Activated naive CD8-positive, alpha-beta T cell treated with anti-CD3 and anti-CD28 coated beads, Interleukin-2, amount 10 ng/mL, durations not matched to agents 7 days and 5 days (primary cell): ENCODE measurements at places on chromosomes 2 and 18. TPM values are rescaled to one million over a fixed set of nuclear protein-coding genes. Genes with fewer than 3 reads are reported as not detected.

GRCh38 chr2:29763371-29763770 lies 158.0 kb downstream of the ALK start:
- no peaks in the 10 kb centered on the region for H3K36me3 ChIP-seq
- no peaks in the 10 kb centered on the region for H3K4me1 ChIP-seq
- peaks cover 7% of the 10 kb centered on the region for H3K27me3 ChIP-seq
- H3K4me3 ChIP-seq = no peak overlapping the region
- DNase-seq = no peak

DNA sequence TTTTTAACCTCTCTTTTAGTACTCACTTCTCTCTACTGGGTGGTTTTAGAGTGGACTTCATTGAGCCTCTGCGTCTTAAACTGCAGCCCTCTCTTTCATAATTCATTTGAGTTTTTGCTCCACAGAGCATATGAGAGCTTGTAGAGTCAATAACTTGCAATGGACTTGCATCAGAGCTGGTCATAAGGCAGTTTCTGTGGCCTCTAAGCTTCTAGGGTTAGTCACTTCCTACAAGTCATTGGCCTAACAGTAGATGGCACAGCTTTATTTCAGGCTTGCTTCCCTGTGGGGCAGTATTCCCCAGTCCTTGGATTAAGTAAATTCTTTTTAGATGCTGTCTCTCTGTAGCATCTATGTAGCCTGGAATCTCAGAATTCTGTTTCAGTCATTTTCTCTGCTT lies 1435.7 kb downstream of the LRP1B start:
- H3K4me1 ChIP-seq = no peaks in the 10 kb centered on the region
- no peaks in the 10 kb centered on the region for H3K27me3 ChIP-seq
- H3K27ac ChIP-seq = no peak overlapping the region
- no peak for DNase-seq

DNA sequence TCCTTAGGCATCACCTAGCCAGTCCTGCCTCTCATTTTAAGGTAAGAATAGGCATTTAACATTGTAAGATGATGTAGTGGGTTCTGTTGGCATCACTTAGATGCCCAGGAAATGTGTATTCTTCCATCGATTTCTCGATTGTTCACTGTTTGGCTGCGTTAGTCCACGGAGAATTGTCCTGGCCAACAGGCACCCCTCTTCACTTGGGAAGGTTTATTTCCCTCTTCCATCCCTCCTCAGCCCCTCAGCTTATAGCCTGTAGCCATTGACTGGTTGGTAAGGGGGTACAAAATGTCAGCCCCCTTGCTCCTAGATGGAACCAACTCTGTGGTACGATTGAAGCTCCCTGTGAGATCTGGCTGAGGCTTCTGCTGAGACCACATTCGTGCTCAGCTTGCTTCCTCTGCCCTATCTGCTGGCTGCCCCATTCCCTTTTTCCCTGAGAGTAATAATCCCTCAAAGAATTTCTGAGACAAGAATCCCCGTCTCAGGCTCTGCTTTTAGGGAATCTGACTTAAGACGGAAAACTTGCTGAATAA lies 43.4 kb downstream of the PLEKHA3 start:
- H3K4me3 ChIP-seq = peak overlapping the region; percentile 94
- peaks cover 28% of the 10 kb centered on the region for H3K4me1 ChIP-seq
- peaks cover 6% of the 10 kb centered on the region for H3K36me3 ChIP-seq
- no peak for DNase-seq
- H3K27me3 ChIP-seq = no peaks in the 10 kb centered on the region

GRCh38 chr18:5972298-5972697 lies 77.0 kb upstream of the TMEM200C start:
- no peaks in the 10 kb centered on the region for H3K36me3 ChIP-seq
- no peaks in the 10 kb centered on the region for H3K27me3 ChIP-seq
- no peak overlapping the region for H3K4me3 ChIP-seq
- no peak overlapping the region for H3K27ac ChIP-seq
- H3K4me1 ChIP-seq = peaks cover 8% of the 10 kb centered on the region

- H3K27ac ChIP-seq = no peak overlapping the region
- H3K36me3 ChIP-seq = no peaks in the 10 kb centered on the region
- no peak for DNase-seq
- H3K4me3 ChIP-seq = no peak overlapping the region
- no peaks in the 10 kb centered on the region for H3K4me1 ChIP-seq
- H3K27me3 ChIP-seq = no peaks in the 10 kb centered on the region
These were observed 1399.0 kb upstream of the ZEB2 start for GRCh38 chr2:145918951-145919350.

DNA sequence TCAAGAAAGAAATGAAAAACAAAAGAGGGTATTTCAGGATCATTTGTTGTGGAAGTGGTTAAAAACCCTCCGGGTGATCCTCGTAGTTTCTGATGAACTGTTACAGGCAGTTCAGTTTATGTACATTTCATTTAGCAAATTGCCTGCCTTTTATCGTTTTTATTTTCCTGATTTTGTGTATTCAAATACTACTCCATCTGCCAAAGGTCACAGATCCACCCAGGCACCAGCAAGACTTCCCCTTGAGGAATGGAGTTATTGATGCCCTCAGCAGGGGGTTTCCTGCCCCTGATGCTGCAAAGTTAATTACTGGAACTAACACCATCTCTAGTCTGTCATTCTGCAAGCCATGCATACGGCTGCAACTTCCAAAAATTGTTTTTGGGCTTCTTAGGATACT lies 641.9 kb downstream of the SLC4A3 start:
- H3K4me1 ChIP-seq = no peaks in the 10 kb centered on the region
- H3K36me3 ChIP-seq = no peaks in the 10 kb centered on the region
- H3K27me3 ChIP-seq = no peaks in the 10 kb centered on the region
- no peak overlapping the region for H3K27ac ChIP-seq

GRCh38 chr2:855177-855576 lies 95.5 kb upstream of the SNTG2 start:
- no peaks in the 10 kb centered on the region for H3K27me3 ChIP-seq
- H3K4me3 ChIP-seq = peak overlapping the region; percentile 2
- no peak for DNase-seq
- peak overlapping the region; percentile 34 for H3K27ac ChIP-seq
- peaks cover 9% of the 10 kb centered on the region for H3K4me1 ChIP-seq

DNA sequence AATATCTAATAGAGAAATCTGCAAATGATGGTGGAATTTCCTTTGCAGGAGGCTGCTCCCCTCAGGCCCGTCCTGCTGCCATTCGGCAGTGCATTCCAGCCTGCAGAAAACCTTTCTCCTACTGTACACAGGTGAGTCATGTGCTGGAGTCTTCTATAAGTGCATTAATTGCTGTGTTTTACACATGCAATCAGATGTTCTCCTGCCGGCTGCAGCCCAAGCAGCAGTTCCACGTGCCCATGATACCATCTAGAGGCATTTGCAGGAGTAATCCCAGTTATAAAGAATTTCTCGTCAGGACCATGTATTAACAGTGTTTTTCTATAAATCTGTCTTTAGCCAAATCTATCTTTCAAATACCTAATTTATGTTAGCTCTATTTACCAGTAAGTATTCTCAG lies 304.7 kb upstream of the HNMT start:
- H3K4me1 ChIP-seq = no peaks in the 10 kb centered on the region
- DNase-seq = no peak
- no peaks in the 10 kb centered on the region for H3K36me3 ChIP-seq
- H3K27me3 ChIP-seq = no peaks in the 10 kb centered on the region
- no peak overlapping the region for H3K27ac ChIP-seq

GRCh38 chr2:226478109-226478809 lies 321.4 kb downstream of the IRS1 start:
- H3K36me3 ChIP-seq = no peaks in the 10 kb centered on the region
- no peak overlapping the region for H3K27ac ChIP-seq
- H3K4me1 ChIP-seq = no peaks in the 10 kb centered on the region
- no peak for DNase-seq

DNA sequence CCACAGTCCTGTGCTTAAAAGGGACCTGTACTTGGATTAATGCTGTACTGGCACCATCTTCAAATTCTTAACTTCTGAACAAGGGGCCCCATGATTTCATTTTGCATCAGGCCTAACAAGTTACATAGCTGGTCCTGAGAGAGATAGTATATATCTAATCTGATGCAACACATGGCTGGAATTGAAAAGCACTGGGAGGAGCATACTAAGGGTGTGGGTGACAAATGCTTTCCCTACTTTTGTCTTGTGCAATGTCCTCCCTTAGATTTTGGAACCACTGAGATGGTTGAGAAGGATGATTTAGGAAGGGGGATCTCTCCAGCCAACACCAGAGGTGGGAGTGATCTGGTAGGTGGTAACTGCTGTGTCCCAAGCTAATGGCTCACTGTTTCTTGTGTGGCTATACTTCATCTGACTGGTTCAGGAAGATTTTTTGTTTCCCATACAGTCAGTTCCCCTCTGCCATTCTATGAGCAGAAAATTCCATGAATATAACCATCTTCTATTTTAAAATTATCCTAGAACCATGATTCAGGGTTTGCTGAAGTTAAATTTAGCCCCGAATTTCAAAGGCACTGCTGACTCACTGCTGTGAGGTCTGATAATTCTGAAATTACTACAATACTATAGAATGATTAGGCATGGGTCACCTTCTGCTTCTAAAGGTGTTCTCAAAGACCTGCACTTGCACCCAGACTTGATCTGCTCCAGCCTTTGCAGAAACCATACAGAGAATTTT lies 108.3 kb upstream of the NCKAP5 start:
- H3K4me3 ChIP-seq = no peak overlapping the region
- no peaks in the 10 kb centered on the region for H3K36me3 ChIP-seq
- H3K4me1 ChIP-seq = no peaks in the 10 kb centered on the region
- H3K27me3 ChIP-seq = peaks cover 3% of the 10 kb centered on the region
- no peak overlapping the region for H3K27ac ChIP-seq
- DNase-seq = no peak

DNA sequence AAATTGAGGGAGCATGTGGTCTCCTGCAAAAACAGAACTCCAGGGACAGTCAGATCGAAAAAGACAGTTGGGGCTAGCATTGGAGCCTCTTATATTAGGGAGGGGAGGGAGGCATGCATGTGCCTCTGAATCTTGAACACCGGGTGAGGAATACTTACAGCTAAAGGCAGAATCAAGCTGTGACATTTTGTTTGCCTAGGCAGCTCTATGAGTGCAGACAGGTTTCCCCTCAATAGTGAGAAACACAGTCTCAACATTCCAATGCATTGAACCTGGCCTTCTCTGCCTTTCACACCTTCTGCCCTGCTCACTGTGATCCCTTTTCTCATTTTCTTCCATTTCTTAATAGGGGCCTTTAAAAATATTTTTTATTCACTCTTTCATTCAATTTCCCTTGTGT lies 140.4 kb downstream of the THSD7B start:
- H3K27me3 ChIP-seq = peaks cover 2% of the 10 kb centered on the region
- H3K27ac ChIP-seq = no peak overlapping the region
- H3K36me3 ChIP-seq = no peaks in the 10 kb centered on the region
- no peaks in the 10 kb centered on the region for H3K4me1 ChIP-seq

DNA sequence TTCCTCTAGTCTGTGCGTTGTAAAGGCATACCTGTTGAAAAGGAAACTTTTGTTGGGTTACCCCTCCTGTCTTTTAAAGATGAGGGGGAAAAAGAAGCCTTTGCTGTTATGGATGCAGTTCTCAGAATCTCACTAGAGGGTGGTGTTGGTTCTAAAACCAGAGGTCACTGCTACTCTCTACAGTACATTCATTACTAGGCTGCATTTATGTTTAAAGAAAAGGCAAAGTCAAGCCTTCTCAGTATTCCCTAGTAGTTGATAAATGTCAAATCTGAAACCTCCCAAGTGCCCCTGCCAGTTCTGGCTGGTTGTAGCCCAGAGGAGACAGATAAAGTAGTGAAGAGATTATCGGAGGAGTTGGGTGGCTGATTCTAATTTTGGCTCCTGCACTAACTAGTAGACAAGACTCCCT lies 1.4 kb upstream of the PLCL1 start:
- no peak for DNase-seq
- peaks cover 16% of the 10 kb centered on the region for H3K4me1 ChIP-seq
- peaks cover 22% of the 10 kb centered on the region for H3K27me3 ChIP-seq
- peak overlapping the region; percentile 11 for H3K4me3 ChIP-seq
- H3K27ac ChIP-seq = no peak overlapping the region

GRCh38 chr18:55864281-55864680 lies 276.3 kb upstream of the TCF4 start:
- H3K4me1 ChIP-seq = no peaks in the 10 kb centered on the region
- H3K36me3 ChIP-seq = no peaks in the 10 kb centered on the region
- H3K27me3 ChIP-seq = no peaks in the 10 kb centered on the region
- H3K4me3 ChIP-seq = no peak overlapping the region

GRCh38 chr2:61727746-61728145 lies 126.1 kb downstream of the FAM161A start:
- H3K36me3 ChIP-seq = no peaks in the 10 kb centered on the region
- H3K27ac ChIP-seq = no peak overlapping the region
- H3K4me3 ChIP-seq = no peak overlapping the region
- no peaks in the 10 kb centered on the region for H3K4me1 ChIP-seq
- peaks cover 4% of the 10 kb centered on the region for H3K27me3 ChIP-seq

DNA sequence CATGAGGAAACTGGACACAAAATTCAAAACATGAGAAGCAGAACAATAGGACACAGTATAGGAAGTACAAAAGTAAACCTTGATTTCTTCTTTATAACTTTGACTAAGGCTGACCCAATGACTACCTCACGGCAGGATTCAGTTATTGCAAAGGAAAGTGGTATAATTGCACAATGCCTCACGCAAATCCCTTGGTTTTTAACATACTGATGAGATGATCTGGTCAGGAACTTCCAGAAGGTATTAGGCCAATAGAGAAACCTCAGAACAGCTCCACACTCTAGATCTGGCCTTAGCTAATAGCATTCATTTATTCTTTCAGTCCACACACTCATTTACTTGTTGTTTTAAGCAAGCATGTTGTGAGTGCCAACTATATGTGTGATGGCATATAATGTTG lies 1526.9 kb upstream of the ACVR2A start:
- H3K4me3 ChIP-seq = no peak overlapping the region
- H3K4me1 ChIP-seq = no peaks in the 10 kb centered on the region

- no peak overlapping the region for H3K4me3 ChIP-seq
- H3K27ac ChIP-seq = no peak overlapping the region
- peaks cover 12% of the 10 kb centered on the region for H3K27me3 ChIP-seq
These were observed 49.2 kb downstream of the TMEM18 start for GRCh38 chr2:627926-628560.

DNA sequence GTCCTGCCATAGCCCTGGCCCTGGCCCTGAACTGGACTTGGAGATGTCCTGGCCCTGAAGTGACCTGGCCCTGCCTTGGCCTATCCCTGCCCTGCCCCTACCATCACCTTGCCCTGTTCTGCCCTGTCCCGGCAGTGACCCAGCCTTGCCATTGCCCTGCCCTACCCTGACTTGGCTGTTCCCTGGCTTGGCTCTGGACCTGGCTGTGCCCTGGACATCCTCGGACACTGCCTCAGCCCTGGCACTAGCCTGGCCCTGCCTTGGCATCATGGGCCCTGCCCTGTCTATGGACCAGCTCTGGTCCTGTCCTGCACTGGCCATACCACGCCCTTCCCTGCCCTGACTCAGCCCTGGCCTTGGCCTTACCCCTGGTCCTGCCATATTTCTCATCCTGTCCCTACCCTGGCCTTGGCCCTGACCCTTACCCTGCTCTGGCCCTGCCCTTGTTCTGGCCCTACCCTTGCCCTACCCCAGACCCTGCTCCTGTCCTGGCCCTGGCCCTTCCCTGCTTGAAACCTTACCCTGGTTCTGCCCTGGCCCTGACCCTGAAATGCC lies 6.1 kb upstream of the ANKRD62 start:
- DNase-seq = no peak
- peaks cover under 1% of the 10 kb centered on the region for H3K27me3 ChIP-seq
- no peak overlapping the region for H3K27ac ChIP-seq
- H3K36me3 ChIP-seq = no peaks in the 10 kb centered on the region
- H3K4me1 ChIP-seq = no peaks in the 10 kb centered on the region

The DPP4 gene
- 101 TPM for total RNA-seq

The CABYR gene
- 3.6 TPM for total RNA-seq

The LOXL3 gene
- total RNA-seq = 0.42 TPM

The PTPRN gene
- not detected for total RNA-seq

The CXCR4 gene
- total RNA-seq = 288 TPM

The BUB1 gene
- 91.9 TPM for total RNA-seq

The GATA6 gene
- 0.17 TPM for total RNA-seq

The NDC80 gene
- total RNA-seq = 67.0 TPM
